Cerebellum (tissue), 4 donors: ENCODE measurements at places on chromosomes 4 and X. TPM values are rescaled to one million over a fixed set of nuclear protein-coding genes. Genes with fewer than 3 reads are reported as not detected.

Gene GAGE12H
- total RNA-seq: not detected

Gene SYTL5
- total RNA-seq: 1.1 TPM

Gene PRKG2
- 2.3 TPM for total RNA-seq

Gene TCEAL7
- 48.6 TPM for total RNA-seq

Gene SETD7
- total RNA-seq: 30.7 TPM

Gene FGG
- 0.64 TPM for total RNA-seq

DNA sequence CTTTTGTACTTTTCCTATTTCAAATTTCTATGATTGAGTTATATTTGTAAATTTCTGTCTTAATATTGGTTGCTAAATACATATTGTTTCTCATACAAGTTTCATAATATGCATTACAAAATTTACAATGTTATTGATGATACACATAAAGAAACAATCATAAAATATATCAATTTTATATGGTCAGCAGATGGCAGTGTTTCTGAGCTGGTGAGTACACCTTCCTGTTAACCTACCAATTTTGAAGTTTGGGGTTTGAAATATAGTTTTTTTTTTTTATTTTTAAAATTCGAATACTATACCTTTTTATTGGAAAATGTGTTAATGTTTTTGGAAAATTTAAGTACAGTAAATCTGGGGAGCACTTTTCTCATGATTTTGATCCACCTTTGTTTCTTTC is 1953.1 kb upstream of the ADGRL3 start:
- no peak for DNase-seq

GRCh38 chr4:15077969-15078368 is 75.7 kb downstream of the CPEB2 start:
- DNase-seq: no peak

DNA sequence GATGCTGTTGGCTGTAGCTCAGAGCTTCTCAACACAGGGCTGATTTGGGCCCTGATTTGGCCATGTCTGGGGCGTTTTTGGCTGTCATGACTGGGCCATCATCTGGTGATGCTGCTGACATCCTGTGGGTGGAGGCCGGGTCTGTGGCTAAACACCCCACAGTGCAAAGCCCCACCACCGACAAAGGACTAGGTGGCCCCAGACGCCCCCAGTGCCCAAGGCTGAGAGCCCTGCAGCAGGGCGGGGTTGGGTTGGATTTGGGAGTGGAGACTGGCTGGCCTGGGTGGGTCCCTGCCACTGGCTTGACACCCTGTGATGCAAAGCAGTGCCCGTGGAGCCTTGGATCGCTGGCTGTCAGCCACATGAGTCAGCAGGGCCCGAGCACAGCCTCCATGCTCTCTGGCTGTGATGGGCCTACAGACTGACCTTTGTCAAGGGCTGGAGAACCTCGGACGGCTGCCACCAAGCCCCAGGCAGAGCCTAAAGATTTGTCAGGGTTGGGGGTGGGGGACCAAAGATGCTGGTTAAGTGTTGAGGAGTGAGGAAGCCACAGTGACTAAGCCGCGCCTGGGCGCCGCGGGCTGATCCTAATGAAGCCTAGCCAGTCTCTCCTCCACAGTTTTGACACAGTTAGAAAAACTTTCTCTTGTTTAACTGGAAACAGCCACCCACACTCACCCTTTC is 28.3 kb downstream of the CYTL1 start:
- no peak for DNase-seq

DNA sequence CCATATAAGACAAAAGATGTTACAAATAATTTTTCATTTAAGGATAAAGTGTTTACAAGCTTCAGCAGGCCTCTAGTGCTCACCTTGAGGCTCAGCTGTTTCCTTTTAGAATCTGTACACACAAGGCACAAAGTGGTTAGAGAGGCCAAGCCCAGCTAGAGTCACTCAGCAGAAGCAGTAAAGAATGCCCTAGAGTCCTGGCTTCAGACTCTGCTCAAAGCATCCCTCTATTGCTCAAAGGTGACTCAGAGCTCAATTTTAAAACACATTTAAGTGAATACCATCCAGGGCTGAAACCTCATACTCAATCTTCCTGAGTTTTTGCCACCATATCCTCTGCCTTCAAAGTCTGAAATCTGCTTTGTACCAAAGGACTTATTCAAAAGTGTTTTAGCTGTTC is 22.6 kb upstream of the PHF8 start:
- DNase-seq: no peak

DNA sequence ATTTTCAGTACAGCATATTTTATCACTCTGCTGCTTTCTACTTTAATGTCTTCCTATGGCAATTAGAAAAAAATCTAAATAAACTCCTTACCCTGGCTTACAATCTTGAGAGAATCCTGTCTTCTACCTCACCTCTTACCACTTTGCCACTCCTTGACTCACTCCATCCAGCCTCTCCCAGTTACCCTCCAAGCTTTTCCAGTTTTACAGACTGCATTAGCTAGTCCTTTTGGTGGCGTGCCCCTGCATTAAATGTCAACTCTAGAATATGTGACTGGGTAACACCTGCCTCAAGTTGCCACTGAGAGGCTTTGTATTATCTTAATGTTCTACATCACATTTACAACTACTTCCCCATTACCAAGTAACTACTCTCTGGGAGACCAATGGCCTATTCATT is 7.5 kb upstream of the CDKL2 start:
- DNase-seq: no peak

GRCh38 chr4:128517096-128517738 is 229.6 kb upstream of the PGRMC2 start:
- no peak for DNase-seq

GRCh38 chrX:39974270-39974669 is 123.5 kb downstream of the BCOR start:
- no peak for DNase-seq
